ENCODE measurements at places on chromosomes 4 and X.

- DNase-seq, result no peak
These were observed 43.9 kb upstream of the MTMR1 start for GRCh38 chrX:150649096-150649870.

DNA sequence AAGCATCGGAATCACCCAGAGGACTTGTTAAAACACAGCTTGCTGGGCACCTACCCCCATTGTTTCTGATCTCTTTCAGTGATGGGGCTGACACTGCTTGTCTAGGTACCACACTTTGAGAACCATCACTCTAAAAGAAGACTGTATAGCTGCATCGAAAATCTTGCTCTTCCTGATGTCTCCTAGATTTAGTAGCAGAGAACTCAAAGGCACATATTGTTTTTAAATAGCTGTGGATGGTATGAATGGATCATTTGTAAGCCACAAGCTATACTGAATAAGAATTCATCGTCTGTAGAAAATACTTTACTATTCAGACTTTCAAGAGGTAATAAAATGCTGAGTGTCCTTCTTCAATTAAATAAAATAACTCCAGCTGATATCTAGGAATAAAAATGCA, 405.4 kb downstream of the ANKRD50 start:
- DNase-seq, result no peak

DNA sequence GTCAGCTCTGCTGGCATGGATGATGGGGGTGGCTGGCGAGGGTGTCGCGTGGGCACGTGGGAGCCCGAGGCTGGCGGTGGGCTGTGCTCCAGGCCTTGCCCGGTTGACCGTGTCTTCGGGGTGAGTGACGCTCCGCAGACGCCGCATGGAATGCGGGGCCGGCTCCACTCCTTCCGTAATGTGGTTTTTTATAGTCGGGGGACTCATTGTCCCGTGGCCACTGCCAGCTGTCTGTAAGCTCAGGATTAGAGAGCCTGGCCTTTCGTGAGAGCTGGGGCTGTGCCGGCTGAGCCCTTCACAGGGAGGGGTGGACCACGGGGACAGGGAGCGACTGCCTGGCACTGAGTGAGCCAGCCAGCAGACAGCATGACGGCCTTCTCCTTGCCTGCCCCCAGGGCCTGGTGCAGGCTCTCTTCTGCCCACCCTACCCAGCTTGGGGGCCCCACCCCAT, 20.4 kb downstream of the DOK7 start:
- no peak for DNase-seq

- no peak for DNase-seq
These were observed 93.6 kb upstream of the SMAD1 start for GRCh38 chr4:145388043-145388442.

- no peak for DNase-seq
These were observed 34.9 kb upstream of the IQSEC2 start for GRCh38 chrX:53316111-53316859.

DNA sequence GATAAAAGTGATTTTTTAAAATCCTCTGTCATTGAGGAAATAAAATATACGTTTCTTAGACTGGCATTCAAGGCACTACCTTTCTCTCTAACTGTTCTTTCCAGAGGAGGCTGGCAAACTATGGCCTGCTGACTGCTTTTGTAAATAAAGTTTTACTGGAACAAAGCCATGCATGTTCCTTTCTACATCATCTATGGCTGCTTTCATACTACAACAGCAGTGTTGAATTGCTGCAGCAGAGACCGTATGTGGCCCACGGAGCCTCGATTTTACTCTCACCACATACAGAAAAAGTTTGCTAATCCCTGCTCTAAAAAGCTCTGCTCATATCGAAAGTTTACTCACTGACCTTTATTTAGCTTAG, 20.2 kb downstream of the SETD7 start:
- DNase-seq, result no peak

DNA sequence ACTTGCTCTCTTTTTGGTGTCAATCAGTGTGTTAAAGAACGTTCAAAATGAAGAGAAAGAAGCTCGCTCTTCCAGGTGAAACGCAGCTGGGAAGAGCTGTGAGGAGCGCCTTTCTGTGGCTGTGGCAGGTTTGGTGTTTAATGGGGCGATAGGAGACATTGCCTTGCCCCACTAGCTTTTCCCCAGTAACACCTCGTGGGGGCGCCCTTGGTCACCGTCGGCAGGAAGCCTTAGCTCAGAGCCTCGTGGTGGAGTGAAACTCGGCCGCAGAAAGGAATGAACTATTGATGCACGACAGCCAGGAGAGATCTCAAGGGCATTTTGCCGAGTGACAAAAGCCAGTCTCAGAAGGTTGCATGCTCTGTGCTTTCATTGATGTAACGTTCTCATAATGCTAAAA, 65.1 kb downstream of the GPR143 start:
- no peak for DNase-seq

DNA sequence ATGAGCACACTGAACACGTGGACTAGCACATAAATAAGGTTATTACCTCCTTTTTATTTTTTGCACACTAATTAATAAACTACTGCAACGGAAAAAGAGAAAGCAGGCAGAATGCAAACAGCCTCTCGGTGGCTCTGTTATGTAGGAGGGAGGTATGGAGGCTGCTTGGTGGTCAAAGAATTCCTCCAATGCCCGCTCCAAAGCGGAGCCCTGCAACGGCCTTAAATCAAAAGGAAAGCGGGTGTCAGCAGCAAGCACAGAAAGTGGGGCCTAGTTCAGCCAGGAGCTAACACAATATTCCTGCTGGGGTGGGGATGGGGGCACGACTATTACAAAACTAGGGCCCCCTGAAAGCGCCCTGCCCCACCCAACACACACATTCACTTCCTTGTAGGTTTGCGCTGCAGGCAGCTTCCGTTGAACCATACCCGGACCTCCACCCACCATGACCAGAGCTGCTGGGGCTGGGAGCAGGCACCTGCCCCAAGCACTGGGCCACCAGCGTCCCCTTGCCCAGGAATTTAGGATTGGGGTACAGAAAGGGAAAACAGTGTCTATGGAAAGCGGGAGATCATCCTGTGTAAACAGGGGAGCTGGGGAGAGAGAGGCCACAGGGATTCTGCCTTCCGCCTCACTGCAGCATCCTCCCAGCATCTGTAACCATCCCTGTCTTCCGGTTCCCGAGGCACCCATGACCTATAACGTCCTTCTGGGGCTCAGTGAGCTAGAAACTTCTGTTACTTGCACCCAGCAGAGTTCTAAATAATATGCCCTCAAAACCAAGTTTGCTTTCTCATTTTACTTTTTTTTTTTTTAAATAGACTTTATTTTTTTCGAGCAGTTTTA, 57.1 kb upstream of the DDX3X start:
- DNase-seq, result no peak

DNA sequence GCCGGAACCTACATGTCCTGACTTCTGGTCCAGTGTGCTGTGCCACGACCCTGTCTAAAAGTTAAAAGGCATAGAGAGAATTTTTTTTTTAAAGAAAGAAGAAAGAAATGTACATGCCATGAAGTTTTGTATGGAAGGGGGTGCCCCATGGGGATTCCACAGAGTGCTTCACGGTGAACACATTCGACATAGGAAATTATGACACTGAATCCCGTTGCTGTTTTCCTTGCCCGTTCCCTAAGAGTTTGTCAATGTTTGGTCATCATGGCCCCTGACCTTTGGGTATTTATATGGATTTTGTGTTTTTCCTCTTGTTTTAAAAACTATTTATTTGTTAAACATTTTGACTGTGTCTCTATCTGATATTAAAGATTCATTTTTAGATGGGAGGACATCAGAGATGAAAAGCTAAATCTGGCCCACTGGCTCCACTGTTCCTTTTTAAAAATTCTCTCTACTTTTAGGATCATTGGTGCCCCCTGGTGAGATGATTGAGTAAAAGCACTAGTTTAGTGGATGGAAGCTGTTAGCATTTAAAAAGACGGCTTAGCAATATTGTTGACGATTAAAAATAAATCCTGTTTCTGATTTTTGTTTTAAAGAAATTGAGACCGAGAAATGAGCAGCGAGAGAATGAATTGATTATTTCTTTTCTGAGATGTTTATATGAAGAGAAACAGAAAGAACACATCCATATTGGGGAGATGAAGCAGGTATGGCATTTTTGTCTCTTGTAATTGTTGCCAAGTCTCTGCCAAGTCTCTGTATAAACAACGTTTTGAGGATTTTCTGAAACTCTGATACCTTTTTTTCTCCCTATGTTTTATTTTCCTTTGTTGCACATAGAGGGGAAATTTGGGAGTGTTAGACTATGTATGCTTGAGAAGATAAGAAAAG, 75.0 kb downstream of the PTTG2 start:
- peak; percentile 73 for DNase-seq

- DNase-seq, result no peak
These were observed 31.1 kb downstream of the BMP15 start for GRCh38 chrX:50941638-50942037.

DNA sequence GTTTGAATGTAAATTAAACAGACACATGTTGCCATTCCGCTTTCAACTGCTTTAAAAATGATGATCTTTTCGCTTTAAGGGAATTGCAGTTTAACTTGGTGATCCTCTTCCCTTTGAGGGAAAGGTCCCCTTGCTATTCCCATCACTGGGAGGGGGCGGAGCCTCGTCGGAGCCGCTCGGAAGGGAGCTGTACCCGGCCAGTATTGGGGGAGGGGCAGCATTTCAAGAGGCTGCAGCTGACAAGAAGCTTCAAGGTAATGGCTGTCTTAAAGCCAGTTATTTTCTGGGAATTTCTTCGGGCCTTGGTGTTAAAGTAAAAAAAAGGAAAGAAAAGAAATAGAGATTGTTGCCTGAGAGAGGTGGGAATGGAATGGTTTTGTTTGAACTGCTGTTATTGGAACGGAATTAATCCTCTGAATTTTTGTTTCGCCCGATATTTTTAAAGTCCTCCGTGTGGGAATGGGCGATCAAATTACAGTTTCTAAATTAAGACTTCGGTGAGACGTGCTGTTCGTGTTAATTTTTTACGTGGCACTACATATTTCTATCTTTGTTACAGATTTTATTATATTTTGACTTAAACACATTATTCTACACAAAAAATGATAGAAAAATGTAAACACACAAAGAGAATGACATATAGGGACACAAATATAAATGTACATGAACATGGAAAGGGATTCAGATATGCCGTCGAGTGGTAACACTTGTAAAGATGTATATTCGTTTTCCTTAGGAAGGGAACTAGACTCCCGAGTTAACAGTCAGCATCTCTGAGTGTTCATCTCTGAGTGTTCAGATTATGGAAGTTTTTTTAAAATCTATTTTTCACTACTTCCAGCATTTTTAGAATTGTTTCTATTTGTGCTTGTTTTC, 9.2 kb downstream of the PWWP3B start:
- no peak for DNase-seq

GRCh38 chr4:72886602-72887001, 182.9 kb downstream of the COX18 start:
- DNase-seq, result no peak

GRCh38 chr4:153651116-153651515, 33.0 kb upstream of the TLR2 start:
- DNase-seq, result no peak
